ENCODE measurements at places on chromosomes 3 and 15.

DNA sequence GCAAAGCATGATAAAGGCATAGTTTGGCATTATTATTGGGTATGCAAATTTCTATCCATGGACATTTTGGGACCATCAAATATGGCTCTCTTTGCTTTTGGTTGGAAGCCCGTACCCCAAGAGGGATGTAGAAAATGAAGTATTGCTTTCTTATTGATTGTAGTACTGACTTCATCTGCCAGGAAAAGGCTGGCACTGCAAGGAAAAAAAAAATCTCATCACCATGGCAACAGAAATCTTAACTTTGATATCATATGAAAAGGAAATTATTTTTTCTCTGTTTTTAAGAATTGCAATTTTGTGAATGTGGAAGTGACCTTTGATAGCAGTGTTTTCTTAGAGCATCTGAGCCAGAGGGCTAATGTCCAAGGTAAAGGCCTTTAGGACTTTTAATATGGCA is 151.7 kb downstream of the TMEM108 start:
- no peak for ATAC-seq

- ATAC-seq, result peak; percentile 55
These were observed 274.1 kb downstream of the OTOL1 start for GRCh38 chr3:161770484-161771386.

GRCh38 chr15:95812491-95812890 is 518.0 kb upstream of the NR2F2 start:
- ATAC-seq, result no peak

- peak; percentile 68 for ATAC-seq
These were observed 694 bp upstream of the EEFSEC start for GRCh38 chr3:128152419-128153155.

DNA sequence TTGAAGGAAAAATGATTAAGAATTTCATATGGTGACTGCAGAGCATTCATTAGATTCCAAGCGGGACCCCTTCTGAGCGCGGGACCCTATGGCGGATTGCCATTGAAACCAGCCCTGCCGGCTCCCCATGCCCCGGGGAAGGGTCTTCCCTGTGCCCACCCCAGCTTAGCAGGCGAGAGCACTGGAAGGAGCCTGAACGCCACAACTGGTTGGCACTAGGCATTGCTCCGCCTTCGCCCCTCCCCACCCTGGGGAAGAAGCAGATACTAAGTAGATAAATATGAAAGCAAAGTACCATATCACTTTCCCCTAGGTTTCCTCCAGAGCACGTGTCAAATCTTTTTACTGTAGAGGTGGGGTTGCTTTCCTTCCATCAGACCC is 70.7 kb downstream of the CYP19A1 start:
- no peak for ATAC-seq

GRCh38 chr3:151182349-151183079 is 20.5 kb downstream of the GPR171 start:
- no peak for ATAC-seq

DNA sequence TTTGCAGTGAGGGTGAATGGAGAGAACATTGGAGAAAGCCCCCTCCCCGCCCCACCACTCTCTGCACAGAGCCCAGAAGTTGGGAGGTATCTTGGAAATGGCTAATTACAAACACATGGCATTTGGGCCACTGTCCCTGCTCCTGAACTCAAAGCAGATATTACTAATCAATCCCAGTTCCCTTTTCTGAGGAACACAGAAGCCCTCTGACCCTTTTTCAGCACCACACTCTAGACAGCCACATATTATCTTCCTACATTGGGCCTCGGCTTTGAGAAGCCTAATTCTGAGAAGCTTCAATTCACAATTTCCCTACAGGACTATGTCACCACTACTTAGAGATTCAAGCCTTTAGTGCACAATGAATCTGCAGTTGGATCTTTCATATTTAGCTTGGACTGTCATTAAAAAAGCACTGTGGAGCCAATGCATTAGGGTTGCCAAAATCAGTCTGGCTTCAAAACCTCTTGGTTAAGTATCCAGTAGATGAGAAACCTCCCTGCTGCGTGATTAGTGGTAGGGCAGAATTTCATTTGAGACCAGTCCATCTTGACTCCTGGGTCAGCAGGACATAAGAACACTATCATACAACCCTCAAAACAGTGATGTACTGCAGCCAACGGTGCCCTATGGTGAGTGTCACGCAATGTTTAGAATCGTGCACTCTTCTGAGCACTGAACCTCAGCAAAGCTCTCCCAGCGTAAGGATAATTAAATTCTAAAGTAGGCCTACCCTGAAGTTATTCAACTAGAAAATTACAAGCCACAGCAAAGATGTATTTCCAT is 26.1 kb downstream of the MGLL start:
- ATAC-seq, result peak; percentile 74

DNA sequence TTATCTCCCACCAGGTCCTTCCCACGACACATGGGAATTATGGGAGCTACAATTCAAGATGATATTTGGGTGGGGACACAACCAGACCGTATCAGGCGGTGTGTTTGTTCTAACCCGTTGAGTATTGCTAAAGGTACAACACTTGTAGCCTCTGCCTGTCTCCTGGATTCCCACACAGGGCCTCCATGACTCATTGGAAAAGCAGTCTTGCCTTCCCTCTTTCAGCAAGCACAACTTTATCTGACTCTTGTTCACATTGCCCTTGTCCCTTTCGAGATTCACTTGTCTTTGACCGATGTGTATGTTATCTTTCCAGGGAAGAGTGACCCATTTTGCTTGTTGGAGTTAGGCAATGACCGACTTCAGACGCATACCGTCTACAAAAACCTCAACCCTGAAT is 152.3 kb downstream of the MCTP2 start:
- ATAC-seq, result no peak

- no peak for ATAC-seq
These were observed 130.5 kb downstream of the UBE2E2 start for GRCh38 chr3:23333633-23334032.

GRCh38 chr15:99487337-99487730 is 78.5 kb upstream of the MEF2A start:
- ATAC-seq, result no peak

DNA sequence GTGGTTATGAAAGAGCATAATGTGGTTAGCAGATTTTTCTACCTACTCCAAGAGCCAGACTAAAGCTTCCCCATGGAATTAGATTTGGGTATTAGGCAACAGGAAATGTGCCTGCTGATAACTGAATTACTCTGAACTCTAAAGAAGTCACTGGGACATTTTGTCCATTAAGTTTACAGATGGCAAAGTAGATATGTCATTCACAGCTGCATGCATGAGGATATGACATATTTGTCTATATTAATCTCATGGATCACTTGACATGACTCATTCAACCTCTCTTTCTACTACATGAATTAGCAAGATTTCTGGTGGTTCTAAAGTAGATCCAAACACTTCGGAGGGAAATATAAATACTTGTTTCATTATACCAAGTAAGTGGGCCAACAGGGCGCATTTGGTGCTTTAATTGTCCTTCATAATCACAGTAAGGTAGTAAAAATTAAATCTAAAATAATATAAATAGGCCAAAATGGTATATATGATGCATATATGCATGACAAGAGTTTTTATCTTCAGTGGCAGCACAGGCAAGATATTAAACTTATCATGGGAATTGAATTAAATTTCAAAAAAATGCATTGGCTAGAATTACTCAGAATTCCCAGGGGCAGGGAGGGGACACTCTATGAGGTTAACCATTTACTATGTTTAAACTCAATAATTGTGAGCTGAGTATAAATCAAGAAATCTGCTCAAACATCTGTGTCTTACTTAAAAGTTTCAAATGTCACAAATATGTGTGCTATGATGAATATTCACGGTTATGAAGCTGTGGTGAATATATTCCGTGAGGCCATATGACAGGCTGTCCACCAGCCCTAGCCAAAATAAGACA is 365.3 kb upstream of the KCNMB2 start:
- ATAC-seq, result no peak

DNA sequence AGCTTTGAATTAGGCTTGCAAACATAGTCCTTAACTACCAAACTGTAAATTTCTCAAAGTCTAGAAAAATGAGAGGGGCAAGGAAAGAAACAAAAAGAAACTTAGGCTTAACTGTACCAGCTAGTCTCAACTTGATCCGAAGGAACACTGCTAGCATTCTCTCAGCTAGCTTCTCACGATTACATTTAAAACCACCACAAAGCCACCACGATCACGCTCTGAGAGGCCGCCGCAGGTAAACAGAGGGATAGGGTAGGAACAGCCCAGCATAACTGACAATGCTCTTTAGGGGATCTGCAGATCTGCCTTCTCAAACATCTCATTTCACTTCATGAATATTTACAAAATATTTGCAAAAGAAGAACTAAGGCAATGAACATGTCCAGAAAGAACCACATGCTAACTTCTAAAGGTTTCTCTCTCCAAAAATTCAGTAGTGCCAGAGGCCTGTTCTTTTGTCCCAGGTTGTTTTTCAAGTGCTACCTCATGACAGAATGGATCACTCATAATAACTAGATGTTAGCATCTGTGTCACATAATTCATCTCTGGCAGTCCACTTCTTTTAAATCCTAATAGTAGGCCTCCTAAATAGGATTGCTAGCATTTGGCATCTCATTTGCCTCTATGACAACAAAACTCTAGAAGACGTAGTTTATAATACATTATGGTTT is 18.9 kb downstream of the VGLL4 start:
- no peak for ATAC-seq

DNA sequence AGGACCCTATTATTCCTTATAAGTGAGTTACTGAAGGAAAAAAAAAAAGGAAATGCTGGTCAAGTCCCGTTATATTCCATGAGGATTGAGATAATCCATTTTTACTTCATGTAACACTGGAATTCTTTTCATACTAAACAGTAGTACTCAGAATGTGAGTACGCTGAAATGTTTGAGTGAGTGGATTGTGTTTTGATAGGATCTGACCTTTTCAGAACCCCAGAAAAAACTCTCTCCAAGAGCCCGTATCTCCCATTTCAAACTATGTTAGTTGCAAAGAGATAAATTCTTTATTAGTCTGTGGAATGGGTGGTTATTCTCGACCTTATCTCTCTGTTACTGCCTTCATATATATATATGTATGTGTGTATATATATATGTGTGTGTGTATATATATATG is 2.5 kb upstream of the LPP start:
- no peak for ATAC-seq

DNA sequence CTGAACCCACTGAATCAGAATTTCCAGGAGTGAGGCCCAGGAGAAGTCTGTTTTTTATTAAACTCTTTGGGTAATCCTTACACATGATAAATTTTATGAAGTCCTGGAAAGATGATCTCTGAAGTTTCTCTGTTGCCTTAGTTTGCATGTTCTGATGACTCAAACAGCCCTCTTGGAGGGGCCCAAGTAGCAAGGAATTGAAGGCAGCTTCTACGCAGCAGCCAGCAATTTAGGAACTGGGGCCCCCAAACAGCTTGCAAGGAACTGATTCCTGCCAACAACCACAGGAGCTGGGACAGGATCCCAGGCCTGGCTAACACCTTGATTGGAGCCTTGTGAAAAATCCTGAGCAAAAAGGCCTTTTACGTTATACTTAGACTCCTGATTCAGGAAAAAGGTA is 5.4 kb upstream of the ACP3 start:
- ATAC-seq, result no peak

DNA sequence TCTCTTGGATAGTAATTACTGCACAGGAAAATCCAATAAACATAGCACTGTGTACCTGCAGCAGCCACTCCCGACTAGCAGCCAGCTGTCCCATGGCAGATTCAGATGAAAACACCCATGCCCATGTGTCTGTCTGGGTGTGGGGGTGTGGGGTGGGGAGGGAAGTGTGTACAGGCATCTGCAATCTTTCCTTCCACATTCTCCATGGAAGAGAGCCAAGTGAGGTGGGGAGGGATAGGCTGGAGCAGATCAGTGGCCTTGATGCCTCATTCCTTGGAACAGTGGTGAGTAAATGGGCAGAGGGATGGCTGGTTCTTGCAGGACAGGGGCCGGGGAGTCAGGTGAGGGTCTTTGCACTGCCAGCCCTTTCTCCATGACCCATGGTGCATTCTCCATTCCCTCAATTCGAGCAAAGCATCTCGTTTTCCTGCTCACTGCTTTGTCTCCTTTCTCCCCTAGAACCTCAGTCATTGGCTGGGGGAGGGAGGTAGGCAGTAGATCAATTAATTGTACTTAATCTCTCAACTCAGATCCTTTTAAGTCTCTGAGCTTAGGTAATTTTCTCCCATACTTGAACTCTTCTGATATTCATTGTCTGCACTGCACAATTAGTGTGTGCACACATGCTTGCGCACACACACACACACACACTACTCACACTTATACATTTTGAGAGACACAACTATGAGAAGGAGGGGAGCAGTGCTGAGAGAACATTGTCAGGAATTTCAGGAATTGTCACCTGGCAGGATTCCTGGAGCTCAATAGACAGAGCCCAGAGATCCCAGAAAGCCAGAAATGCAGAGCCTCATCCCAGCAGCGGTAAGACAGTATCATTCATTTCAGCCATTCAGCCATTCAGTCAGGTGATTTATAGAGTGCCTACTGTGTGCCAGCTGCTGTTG is 31.9 kb downstream of the PDIA5 start:
- ATAC-seq, result no peak

- ATAC-seq, result no peak
These were observed 7.8 kb upstream of the LIPC start for GRCh38 chr15:58423831-58424608.

DNA sequence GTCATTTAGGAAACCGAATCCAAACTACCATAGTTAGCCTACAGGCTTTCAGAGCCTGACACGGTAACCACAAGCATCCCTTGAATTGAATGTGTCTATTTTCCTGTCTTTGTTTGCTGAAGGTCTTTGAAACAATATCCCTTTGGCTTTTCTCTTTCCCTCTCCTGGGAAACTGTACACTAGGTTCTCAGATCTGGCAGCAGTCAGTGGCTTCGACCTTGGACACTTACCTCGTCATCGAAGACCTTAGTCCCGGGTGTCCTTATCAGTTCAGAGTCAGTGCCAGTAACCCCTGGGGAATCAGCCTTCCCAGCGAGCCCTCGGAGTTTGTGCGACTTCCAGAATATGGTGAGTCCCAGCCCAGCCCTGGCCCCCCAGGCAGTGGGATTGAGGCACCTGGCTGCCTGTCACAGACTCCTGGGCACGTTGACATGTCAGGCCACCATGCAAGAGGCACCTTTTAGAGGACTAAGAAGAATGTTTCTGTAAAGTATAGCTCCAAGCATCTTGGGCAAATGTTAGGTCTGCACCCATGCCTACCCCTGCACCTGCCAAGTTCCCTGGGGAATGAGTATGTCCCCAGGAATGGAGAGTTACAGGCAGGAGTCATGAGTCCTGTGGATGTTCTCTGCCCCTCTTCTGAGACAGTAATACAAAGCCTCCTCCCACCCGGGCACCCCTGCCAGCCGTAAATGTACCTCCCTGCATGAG is 30.4 kb upstream of the UMPS start:
- ATAC-seq, result no peak

- ATAC-seq, result no peak
These were observed 550 bp upstream of the CHD2 start for GRCh38 chr15:92899601-92899947.

- ATAC-seq, result peak; percentile 57
These were observed 17.1 kb downstream of the HEXA start for GRCh38 chr15:72358650-72359171.

- no peak for ATAC-seq
These were observed 95.9 kb upstream of the ATP2B2 start for GRCh38 chr3:10601151-10601856.

Measured in stimulated activated memory B cell treated with anti-CD40 and anti-IgM and Interleukin-4, amounts not matched to agents 10 μg/mL and 1 μg/mL and 100 μg/mL, for 72 hours (primary cell).